ENCODE measurements at places on chromosomes 7 and 10. TPM values are rescaled to one million over a fixed set of nuclear protein-coding genes. Genes with fewer than 3 reads are reported as not detected.

ERV3-1 gene
- total RNA-seq = 16.6 TPM

MMP21 gene
- total RNA-seq = not detected

- no peak for DNase-seq
Observed at GRCh38 chr10:1185911-1186682, 129.9 kb downstream of the WDR37 start.

- no peak for DNase-seq
Observed at GRCh38 chr7:64774204-64774842, 19.9 kb upstream of the ZNF138 start.

Measured in body of pancreas (tissue), 4 donors.